Retinal pigment epithelial cell (primary cell): ENCODE measurements at places on chromosomes 11 and 22.

GRCh38 chr11:104106136-104106754, 57.7 kb downstream of the PDGFD start:
- no peak for DNase-seq

DNA sequence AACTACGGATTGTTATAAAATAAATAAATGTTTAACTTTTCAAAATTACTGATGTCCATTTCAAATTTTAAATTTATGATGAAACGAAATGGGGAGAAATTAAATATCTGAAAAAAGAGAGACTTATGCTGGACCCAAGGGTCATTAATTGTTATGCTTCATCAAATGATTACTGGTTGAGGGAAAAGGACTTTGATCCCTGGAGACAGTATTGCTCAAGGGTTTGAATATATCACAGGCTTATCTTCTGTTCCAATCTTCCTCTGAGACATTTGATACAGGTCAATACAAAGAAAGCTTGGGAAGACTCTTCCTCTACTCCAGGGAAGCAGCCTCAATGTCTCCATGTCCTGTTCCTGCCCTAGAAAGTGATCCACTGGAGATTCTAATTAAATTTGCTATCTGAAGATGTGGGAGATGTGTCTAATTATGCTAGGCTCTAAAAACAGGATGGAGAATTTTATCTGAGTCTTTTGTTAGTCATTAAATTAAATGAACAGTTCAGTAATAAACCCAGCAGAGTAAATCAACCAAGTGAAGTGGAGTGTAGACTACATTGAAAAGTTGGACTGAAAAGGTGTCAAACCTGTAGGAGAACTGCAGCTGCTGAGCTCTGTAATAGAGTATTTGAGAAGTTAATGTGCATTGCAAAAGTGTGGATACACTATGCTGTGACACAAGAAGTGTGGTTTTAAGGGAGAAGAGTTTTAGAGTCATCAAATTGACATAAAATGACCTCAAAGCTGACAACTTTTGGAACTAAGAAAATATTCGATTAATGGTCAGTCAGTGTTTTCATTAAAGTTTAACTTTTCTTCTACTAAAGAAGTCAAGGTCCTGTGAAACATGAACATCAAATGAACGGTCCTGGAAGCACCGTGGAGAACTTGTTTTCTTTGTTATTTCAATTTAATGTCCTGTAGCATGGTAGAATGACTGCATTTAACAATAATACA, 623.7 kb upstream of the CCDC90B start:
- DNase-seq: no peak

- no peak for DNase-seq
Observed at GRCh38 chr11:16317712-16318111, 38.6 kb downstream of the SOX6 start.

DNA sequence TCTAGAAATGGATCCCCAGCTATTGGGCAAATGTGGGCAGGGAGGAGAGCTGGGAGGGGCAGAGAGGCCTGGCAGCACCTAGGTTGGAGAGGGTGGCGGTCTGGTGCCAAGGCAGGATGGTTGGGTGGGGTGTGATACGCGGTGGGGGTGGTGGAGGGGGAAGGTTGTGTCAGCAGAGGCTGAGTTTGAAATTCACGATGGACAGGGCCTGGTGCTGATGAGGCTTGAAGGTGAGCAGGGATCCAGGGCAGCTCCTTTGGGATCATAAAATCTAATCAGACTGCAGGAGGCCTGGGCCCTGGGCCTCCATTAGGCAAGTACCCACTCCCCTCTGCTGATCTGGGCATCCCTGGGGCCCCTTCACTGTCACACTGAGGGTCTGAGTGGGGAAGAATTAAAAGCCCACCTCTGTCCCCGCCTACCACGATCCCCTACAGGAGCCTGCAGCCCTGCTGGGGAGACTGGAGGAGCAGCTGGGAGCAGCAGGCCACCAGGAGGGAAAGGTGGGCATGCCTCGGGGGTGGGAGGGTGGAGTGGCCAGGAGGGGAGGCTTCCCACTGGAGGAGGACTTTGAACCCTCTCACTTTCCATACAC, 24.0 kb downstream of the IGLL1 start:
- no peak for DNase-seq

DNA sequence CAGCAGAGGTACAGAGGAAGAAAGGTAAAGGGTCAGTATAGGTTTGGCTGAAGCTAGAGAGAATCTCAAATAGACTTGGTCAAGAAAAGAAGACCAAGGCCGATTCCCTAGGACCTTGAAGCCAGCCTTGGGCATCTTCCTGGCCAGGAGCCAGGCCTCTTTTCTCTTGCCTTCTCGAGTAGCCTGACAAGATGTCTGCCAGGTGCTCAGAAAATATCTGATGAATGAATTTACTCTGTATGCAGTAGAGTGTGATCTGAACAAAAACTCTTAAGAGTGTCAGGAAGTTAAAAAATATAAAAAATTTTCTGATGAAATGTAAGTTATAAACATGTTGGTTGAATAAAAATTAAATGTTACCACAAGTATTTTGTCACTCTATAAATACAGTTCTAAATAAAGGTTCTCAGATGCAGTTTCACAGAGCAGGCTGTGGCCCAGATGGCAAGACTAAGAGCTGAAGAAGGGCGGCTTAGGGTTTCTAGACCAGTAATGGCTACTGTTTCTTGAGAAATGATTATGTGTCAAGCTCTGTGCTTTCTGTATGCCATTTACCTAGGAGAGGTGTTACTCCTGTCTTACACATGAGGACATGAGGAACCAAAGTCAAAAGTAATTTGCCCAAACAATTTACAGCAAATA, 98.1 kb downstream of the ATXN10 start:
- no peak for DNase-seq

GRCh38 chr11:456533-456932, 6.5 kb downstream of the PTDSS2 start:
- no peak for DNase-seq
